ENCODE measurements at places on chromosomes 1 and 21.
A peak's percentile ranks its signal among the peaks of the same experiment; 100 is the strongest.

GRCh38 chr1:66476774-66477173 is 57.2 kb upstream of the SGIP1 start:
- no peak for DNase-seq

DNA sequence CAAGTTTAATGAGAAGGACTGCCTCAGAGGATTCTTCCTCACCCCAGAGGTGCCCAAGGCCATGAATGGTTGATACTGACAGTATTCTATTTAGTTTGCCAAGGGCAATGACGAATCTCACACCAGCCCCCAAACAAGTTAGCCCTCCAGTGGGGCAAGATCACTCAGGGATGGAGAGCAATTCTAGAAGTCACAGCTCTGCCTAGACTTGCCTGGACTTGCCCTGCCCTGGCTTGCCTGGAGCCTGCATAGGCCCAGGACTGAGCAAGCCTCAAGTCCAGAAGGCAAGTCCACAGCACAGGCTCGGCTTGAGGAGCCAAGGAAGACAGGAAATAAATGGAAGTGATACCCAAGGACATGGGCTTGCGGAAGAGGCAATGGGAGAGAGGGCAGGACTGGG is 39.5 kb upstream of the RGS16 start:
- no peak for DNase-seq

DNA sequence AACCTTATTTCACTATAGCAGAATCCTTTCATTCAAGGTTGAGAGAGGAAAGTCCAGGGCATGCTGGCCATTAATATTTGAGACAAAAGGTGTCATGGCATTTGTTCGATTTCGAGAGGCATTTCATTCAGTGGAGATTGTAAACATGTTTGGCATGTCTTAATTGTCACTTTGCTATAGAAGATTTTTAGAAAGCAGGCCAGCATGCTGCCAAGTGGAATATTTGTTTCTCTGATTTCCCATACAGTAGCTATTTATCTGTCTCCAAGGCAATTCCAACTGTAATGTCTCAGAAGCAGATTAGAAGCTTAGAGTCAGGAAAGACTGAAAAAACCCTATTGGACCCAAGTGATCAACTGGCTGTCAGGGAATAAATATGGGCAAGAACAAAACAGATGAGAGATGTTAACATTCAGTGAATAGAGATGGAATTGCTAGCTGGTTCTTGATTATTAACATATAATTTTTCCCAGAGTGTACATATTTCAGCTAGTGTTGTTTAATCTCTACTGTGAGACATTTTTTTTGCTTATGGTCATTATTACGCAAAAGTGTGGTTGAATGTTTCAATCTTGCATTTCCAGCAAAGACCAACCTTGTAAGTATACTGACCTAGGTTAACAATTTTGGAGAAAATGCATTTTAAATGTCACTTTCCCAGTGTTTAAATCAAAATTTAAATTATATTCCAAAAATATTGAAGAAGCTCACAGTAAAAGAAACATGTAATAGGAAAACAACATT is 174.6 kb downstream of the KCNK2 start:
- DNase-seq, result no peak

- no peak for DNase-seq
These were observed 271.0 kb downstream of the DSCAM start for GRCh38 chr21:40575976-40576375.

- DNase-seq, result no peak
These were observed 1029.0 kb upstream of the B3GALT2 start for GRCh38 chr1:194215448-194215847.

GRCh38 chr1:15282810-15283474 is 35.9 kb downstream of the FHAD1 start:
- no peak for DNase-seq

DNA sequence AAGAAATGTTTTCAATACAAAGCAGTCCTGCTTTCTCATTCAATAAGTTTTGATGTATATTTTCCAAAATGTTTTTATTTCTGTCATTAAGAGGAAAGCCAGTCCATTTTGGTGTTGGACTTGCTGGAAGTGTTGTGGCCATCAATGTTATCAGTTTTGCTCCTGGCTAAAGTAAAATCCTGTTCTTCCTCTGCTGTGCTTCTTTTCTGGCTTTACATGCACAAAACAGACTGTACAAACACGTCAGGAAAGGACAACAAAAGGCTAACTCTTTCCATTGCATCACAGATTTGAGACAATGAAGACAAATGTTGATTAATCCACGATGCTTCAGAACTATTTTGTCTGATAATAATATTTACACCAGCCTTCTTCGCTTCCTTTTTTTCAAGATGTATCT is 735.4 kb downstream of the LTN1 start:
- DNase-seq, result no peak

GRCh38 chr1:83958704-83959103 is 40.2 kb downstream of the TTLL7 start:
- DNase-seq, result no peak

- DNase-seq, result peak; percentile 43
These were observed 8.6 kb upstream of the FCMR start for GRCh38 chr1:206930210-206930798.

GRCh38 chr1:66291531-66291864 is 242.5 kb upstream of the SGIP1 start:
- DNase-seq, result no peak

GRCh38 chr1:67609577-67610341 is 75.2 kb upstream of the GADD45A start:
- DNase-seq, result no peak

DNA sequence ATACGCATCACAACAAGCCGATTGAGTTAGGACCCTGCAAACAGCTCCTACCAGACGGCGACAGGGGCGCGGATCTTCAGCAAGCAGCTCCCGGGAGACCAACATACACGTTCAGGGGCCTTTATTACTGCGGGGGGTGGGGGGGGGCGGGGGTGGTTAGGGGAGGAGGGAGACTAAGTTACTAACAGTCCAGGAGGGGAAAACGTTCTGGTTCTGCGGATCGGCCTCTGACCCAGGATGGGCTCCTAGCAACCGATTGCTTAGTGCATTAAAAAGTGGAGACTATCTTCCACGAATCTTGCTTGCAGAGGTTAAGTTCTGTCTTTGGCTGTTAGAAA is 162.0 kb downstream of the RUNX1 start:
- DNase-seq, result no peak

- no peak for DNase-seq
These were observed 4.1 kb downstream of the GPSM2 start for GRCh38 chr1:108880850-108881249.

DNA sequence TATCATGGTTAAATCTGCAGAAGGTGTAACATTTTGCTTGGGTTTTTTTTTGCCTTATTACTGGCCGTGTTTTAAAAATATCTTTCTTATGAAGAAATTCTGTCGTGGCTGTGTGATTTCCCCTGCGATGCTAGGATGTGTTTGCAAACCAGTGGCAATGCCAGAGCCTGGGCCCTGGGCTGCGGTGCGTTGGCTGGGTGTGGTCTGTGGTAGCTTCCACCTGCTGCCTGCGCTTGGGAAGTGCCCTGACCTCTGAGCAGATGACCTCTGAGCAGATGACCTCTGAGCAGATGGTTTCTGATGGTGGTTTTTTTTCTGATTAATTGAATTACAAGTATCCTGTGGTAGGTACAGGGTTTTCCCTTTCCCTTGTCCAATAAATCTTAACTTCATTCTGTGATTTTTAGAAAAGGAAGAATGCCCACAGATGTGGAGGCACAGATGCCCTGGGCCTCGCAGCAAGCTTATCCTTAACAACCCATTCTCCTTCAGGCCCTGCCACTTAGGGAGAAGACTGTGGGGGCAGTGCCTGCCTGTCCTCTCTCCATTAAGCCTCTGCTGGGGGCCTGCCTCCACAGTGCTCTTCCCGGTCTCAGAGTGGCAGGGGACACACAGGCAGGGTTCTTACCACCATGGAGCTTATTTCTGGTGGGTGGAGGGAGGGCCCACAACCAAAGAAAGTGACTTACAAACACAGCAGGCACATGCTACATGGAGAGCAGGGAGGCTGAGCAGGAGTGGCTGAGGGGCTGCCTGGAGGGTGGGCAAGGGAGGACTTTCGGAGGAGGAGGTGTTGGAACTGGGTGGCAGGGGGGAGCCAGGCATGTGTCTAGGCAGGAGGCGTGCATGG is 81.7 kb downstream of the PCBP3 start:
- DNase-seq, result no peak

GRCh38 chr1:3049164-3049563 is 19.8 kb upstream of the PRDM16 start:
- DNase-seq, result no peak

DNA sequence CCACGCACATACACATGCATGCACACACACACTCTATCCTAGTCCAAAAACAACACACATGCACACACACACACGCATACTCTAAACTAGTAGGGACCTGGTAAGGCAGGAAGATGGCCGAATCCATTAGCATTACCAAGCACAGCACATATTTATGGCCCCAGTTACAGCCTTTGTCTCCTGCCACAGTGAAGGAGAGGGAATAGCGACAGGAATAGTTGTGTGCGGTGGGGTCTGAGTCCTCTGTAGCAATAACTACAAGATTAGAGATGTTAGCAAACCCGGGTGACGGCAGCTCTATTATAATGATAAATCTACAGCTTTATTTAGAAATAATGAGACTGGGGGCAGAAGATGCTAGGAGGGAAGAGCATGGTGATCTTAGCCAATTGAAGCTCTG is 20.5 kb downstream of the SYT6 start:
- no peak for DNase-seq

DNA sequence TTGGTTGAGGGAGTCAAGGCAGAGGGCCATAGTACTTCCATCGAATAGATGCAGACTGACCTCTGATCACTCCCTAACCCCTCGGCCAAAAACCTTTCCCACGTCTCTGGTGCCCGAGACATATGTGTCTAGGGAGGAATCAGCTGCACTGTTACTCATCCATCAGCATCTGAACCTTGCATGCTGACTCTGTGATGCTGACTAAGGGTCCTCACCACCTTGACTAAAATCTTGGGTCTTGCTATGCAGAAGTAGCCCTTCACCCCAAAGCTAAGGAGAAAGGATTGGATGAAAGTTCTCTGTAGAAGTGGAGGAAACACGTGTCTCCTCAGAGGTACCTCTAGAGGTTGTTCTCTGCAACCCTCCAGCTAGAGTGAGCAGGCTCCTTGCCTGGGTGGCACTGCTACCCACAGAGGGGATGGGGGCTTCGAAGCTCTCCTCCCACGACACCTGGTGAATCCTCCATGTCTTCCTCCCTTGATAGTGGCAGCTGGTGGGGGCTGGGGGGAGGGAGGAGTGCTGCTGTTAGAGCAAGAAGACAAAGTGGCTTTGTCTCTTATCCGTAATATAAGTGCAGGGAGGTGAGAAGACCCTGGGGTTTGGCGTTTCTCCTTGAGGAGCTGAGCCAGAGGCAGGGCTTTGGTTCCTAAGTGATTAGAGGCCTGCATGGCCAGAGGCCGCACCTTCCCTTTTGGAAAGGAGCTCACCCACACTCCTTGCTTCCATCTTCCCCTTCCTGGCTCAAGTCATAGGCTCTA is 45.1 kb downstream of the ATP2B4 start:
- no peak for DNase-seq

GRCh38 chr21:41677671-41678015 is 89.2 kb downstream of the RIPK4 start:
- DNase-seq, result no peak

DNA sequence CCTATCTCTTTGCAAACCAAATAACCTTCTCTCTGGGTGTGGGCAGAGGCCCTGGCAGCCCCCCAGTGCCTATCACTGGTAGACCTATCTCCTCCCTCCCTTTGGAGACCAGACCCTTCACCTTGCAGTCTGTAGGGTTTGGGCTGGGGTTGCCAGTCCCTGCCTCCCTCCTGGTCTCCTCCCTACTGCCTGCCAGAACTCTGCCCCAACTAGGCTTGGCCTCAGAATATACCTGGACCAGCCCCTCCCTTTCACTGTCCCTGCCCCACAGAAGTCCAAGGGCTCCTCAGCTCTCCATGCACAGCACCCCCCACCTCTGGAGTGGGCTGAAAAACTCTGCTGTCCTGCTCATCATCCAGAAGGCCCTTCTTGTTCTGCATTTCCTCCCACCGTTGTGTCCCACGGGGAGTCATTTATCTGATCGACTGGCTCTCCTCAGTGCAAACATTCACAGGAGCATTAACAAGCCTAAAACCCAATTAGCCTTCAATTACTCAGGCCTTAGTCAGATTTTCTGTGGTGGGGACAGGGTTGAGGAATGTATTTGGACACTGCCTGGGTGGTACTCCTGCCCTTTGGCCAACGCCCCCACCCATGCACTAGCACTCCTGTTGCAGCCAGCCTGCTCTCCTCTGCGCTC is 27.7 kb upstream of the DMBX1 start:
- DNase-seq, result no peak

- no peak for DNase-seq
These were observed 47.6 kb downstream of the B3GALT5 start for GRCh38 chr21:39660191-39660980.

- no peak for DNase-seq
These were observed 41.4 kb downstream of the ELK4 start for GRCh38 chr1:205590457-205590768.

- no peak for DNase-seq
These were observed 15.0 kb upstream of the PTPN14 start for GRCh38 chr1:214566158-214567104.

- no peak for DNase-seq
These were observed 73.9 kb downstream of the SLC66A1 start for GRCh38 chr1:19385869-19386591.

- DNase-seq, result no peak
These were observed 36.5 kb downstream of the LGALS8 start for GRCh38 chr1:236560213-236560771.

GRCh38 chr1:92826792-92827191 is 5.0 kb upstream of the RPL5 start:
- DNase-seq, result no peak

GRCh38 chr1:109874445-109874844 is 36.2 kb upstream of the CSF1 start:
- DNase-seq, result no peak

Data from CD4-positive, alpha-beta T cell treated with Interleukin-17A for 1 hour (primary cell).